ENCODE measurements at places on chromosomes 1 and 21.

DNA sequence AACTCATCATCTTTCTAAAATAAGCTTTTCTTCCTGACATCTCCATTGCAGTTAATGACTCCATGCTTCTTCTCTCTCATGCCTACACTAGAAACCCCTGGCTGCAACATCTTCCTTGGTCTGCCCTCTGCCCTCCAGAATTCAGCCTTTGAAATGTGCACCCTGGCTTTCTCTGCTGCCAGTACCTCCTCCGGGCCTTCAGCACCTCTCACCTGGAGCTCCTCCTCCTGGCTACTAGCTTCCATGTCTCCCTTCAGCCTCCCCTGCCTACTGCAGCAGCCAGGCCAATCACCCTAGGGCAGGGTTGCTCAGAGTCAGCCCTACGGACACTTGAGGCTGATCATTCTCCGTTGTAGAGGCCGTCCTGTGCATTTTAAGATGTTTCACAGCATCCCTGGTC, 18.3 kb downstream of the SUSD4 start:
- DNase-seq, result no peak

GRCh38 chr1:204286315-204286714, 72.5 kb upstream of the GOLT1A start:
- DNase-seq, result no peak

GRCh38 chr1:90162216-90162615, 167.3 kb downstream of the ZNF326 start:
- DNase-seq, result no peak

GRCh38 chr1:93283496-93283895, 62.2 kb upstream of the DR1 start:
- DNase-seq, result no peak

GRCh38 chr1:100377590-100378361, 25.5 kb downstream of the CDC14A start:
- DNase-seq, result no peak

DNA sequence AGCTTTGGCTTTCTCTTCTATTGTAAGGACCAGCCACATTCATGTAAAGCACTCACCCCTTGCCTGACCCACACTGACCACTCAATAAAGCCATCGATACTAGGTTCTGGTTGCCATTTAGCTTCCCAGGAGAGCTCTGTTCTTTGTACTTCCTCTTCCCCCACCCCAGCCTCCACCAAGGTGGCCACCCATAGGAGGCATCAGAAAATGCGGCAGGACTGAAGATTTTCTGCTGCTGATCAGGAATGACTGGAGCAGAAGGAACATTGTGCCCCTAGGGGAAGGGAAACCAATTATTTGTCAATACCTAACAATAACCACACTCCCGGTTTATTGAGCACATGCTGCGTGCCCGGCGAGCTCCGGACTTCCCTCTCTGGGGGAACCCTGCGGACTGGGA, 5.2 kb upstream of the SMIM12 start:
- DNase-seq, result no peak

DNA sequence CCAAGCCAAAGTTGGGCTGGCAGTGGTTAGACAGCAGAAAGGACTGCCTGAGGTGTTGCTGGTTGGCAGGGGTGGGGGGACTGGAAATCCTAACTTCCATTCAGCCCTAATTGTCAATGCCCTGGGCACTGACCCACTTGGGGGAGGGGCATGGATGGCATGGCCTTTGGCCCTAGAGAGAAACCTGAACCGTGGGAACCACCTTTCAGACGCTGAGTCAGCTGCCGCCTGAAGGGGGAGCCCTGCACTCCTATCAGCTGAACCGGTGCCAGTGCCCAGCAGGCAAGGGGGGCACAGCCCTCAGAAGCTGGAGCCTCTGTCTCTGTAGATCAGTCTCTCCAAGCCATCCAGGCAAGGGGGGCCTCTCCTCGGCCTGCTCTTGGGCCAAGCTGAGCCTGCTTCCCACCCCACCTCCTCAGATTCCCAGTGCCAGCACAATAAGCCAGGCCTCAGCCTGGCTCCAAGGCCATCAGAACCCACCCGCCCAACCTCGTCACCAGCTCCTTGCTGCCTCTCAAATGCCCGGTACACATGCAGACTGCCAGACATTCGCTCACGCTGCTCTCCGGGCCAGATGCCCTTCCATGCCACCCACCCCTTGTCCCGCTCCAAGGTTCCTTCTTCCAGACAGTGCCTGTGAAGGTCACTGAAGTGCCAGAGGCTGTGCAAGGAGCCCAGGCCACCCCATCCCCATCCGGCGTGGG, 11.6 kb downstream of the TINAGL1 start:
- DNase-seq, result peak; percentile 90

- no peak for DNase-seq
Measured at GRCh38 chr1:202688401-202688800, 21.9 kb downstream of the SYT2 start.

DNA sequence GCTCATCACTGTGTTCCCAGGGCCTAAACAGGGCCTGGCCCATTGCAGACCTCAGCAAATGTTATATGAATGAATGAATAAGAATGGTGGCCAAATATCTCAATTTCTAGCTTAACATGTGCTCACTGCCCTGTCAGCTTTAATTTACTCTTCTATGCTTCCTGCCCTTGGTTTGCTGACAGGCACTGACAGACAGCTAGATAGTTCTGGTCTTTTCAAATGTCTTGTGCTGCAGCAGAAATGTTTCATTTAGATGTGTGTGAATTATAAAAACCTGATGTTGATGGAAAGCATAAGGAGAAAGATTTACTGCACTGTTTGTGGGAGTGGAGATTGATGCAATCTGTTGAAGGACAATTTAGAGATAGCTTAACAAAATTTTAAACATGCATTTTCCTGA, 48.9 kb downstream of the LPAR3 start:
- no peak for DNase-seq

GRCh38 chr1:201795066-201795465, 33.9 kb upstream of the IPO9 start:
- DNase-seq, result no peak

DNA sequence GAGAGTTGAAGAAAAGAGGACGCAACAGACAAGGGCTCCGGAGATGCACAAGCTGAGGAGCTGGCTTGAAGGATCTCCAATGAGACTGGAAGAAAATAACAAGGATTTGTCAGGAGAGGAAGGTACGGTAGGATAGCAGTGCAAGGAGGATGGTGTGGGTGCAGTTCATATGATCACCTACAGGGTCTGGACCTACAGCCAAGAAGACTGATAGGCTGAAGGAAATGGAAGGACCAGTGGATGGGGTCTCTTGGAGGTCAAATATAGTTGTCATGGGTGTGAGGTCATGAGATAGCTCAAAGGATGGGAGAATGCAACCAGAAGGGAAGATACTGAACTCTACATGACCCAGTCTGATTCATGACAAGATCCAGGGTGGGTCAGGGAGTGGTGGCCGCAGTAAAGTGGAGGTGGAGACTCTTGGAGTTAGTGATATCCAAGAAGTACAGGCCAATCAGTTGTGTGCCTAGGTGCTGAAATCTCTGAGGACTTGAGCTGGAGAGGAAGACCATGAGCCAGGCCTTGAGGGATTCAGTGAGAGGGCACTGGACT, 15.3 kb upstream of the KANK4 start:
- DNase-seq, result no peak

- DNase-seq, result no peak
Measured at GRCh38 chr1:184595596-184595995, 159.1 kb downstream of the EDEM3 start.

DNA sequence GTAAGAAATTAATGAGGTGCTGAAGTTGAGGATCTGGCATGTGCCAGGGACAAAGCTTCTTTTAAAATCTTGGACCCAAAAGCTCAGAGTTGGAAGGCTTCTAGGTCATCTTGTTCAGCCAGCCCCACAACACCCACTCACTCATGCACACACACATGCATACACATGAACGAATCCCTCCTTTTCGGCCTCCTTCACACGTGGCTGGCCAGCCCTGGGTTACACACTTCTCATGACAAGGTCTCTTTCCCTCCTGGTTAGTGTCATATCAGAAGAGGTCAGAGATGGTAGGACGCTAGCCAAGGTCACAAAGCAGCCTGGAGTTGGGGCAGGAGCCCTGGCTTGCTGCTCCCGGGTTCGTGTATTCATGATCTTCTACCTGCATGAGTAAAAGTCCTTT, 6.9 kb downstream of the DMBX1 start:
- DNase-seq, result no peak

DNA sequence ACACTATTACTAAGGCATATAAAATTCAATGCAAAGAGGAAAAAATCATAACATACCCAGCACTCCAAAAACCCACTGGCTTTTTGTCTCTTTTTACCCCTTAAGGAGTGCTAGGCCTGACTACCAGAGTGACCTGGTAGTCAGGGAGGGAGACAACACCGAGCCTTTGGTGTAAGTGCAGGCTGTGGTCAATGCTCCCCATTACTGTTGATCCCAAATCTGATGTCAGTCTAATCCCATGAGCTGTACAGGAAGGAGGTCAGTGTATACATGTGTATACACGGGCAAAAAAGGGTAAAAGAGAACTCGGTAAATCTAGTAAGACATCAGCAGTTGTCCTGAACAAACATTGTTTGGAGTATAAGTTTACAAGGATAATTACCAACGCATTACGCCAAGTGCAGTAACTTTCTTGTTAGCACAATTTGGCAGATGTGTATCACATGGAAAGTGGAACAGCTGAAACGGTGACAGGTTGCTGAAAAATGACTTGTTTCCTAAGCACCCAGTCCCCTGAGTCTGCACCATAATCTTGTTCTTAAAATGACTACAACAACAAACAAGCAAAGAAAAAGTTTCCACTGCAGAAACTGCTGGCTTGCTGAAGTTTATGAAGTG, 217.9 kb downstream of the KCNH1 start:
- peak; percentile 2 for DNase-seq

GRCh38 chr1:109914587-109915240, 4.1 kb downstream of the CSF1 start:
- no peak for DNase-seq

DNA sequence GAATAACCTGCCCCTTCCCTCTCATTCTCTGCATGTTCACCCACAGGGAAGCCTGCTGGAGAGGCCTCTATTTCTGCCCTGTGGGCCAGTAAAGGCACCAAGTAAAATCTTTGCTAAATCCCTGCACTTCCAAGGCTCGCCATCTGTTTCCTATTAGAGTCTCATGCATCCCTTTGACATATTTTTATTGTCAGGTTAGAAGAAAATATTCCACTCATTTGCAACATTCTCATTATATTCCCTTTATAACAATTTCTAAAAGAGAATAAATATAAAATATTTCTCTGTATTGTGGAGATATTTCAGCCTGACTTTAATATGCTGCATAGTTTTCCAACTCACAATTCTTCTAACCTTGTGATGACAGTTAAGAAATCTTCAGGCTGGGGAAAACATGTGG, 340.4 kb upstream of the VAMP3 start:
- DNase-seq, result no peak

- DNase-seq, result no peak
Measured at GRCh38 chr21:40049931-40050290, 182.7 kb downstream of the PCP4 start.

GRCh38 chr1:17287130-17287776, 20.7 kb upstream of the PADI4 start:
- no peak for DNase-seq

DNA sequence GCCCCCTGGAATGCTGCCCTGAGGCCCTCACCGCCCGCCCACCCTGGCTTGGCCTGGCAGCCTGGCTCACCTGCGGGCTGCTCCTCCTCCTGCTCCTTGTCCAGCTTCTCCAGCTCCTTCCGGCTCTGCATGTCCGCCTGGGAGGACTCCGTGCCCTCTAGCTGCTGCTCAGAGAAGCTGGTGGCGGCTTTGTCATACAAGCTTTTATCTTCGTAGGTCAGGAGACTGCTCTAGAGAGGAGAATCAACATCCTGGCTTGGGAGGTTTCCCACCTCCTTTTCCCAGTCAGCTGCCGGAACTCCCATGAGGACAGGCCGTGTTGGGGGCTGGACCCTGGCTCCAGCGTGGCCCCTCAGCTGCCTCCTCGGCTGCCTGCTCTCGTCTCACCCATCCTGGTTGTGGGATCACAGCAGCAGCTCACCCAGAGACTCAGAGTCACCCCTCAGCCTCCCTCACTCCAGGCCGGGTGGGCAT, 36.6 kb upstream of the TMEM52 start:
- DNase-seq, result peak; percentile 59

GRCh38 chr1:17970757-17971156, 136.8 kb upstream of the IGSF21 start:
- DNase-seq, result no peak

- DNase-seq, result no peak
Measured at GRCh38 chr1:1847061-1847850, 43.6 kb downstream of the GNB1 start.

DNA sequence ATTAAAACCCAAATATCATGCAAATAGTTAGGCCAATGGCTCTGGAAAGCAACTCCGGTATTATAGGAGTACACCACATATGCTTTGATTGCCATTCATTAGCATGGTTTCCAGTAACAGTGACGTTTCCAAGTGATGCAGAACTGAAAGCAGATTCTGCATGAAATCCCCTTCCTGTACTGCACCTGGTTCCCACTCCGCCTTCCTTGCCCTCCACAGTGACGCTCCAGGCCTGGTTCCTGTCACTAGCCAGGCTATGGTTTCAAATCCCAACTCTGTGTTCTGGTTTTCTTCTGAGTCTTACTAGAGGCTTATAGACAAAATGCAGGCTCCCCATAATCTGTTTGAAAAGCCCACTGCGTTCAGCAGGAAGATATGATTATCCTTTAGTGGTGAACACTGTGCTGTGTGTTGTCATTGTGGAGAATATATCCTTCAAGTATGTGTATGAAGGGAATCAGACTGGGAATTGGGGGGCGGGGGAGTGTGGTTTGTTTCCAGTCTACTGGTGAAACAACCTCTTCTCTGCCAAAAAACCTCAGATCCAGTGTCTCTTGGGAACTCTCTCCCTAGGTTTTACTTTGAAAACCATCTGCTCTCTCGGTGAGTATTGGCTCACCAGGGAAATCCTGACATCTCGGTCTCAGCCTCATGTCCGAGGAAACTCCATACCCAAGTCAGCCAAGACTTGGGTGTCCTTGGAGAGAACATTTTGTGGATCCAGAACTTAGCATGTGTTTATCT, 78.7 kb downstream of the TYW3 start:
- no peak for DNase-seq

DNA sequence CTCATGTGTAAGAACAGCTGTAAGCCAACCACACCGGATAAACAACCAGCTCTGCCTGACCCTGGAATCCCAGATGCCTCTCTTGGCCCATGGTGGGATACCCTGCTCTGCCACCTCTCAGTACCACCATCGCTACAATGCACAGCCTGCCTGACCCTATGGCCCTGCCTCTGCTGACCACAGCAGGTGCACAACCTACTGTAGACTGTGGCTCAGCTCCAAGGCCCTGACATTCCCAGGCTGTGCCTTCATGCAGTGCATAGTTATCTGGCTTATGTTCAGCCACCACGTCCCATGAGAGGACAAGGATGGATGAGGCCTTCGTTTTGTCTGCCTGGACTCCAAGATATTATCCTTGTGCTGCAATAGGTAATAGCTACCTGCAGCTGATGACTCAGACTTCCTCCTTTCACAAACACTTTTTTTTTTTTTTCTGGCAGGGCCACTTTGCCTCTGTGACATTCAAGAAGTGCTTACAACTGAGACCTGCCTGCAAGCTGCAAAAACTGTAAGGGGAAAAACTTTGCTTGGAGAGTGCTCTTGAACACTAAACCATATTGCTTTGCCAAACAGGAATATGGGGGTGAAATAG, 177.7 kb downstream of the URB2 start:
- DNase-seq, result no peak

- DNase-seq, result no peak
Measured at GRCh38 chr1:85027242-85027983, 20.9 kb downstream of the MCOLN3 start.

- no peak for DNase-seq
Measured at GRCh38 chr1:179034720-179035119, 9.0 kb downstream of the FAM20B start.

GRCh38 chr1:75985827-75986226, 53.6 kb upstream of the ASB17 start:
- DNase-seq, result no peak

GRCh38 chr1:232428036-232428645, 201.8 kb downstream of the SIPA1L2 start:
- DNase-seq, result no peak
